Activated CD4-positive, alpha-beta T cell treated with anti-CD3 and anti-CD28 coated beads, Interleukin-2, amount 50 U/mL, for 24 hours (primary cell): ENCODE measurements at places on chromosomes 5 and 9.

- DNase-seq = no peak
These were observed 129.6 kb upstream of the CNTLN start for GRCh38 chr9:17005056-17005823.

- DNase-seq = no peak
These were observed 135.2 kb downstream of the PCSK1 start for GRCh38 chr5:96297867-96298266.

- no peak for DNase-seq
These were observed 684.7 kb upstream of the NUDT12 start for GRCh38 chr5:104247260-104247659.

- no peak for DNase-seq
These were observed 24.6 kb upstream of the GLIS3 start for GRCh38 chr9:4324513-4324912.

GRCh38 chr9:131096269-131097125 is at the start of gene AIF1L:
AIF1L (plus strand) TSS chr9:131096531; CDS start chr9:131096630, 99 bp downstream.
- no peak for DNase-seq

DNA sequence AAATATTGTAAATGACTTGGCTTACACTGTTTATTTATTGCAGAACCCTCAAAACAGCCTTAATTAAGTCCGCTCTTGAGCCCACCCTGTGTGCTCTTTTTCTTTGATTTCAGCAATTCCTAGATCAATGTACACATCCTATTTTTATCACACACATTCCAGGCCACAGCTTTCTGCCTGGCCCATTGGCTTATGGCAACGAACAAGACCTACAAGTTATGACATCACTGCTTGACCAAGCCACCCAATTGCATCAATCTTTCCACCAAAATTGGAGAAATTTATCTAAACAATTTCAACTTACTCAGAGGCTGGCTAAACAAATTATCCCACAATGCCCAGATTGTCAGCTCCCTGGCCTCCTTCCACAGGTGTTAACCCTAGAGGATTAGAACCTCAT is 158.4 kb downstream of the CPLANE1 start:
- DNase-seq = no peak

- no peak for DNase-seq
These were observed 183.6 kb downstream of the EFNA5 start for GRCh38 chr5:107487056-107487542.

DNA sequence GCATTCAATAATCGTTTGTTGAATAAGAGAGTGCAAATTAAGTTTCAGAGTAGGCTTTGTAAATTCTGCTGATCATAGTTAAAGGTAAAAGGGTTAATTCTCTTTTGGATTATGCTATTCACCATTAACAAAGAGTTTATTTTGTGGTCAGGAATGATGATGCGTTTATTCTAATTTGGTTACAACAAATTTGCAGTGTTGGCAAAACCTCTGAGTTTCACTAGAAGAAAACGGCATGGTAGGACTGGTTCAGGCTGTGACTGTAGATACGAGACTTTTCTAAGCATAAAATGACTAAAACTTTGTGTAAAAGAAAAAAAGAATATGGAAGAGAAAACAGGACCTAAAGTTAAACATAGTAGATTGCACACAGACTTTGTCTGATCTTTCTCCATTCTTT is 234.7 kb downstream of the TLR4 start:
- DNase-seq = no peak

GRCh38 chr5:37005946-37006540 is 129.5 kb downstream of the NIPBL start:
- DNase-seq = no peak

DNA sequence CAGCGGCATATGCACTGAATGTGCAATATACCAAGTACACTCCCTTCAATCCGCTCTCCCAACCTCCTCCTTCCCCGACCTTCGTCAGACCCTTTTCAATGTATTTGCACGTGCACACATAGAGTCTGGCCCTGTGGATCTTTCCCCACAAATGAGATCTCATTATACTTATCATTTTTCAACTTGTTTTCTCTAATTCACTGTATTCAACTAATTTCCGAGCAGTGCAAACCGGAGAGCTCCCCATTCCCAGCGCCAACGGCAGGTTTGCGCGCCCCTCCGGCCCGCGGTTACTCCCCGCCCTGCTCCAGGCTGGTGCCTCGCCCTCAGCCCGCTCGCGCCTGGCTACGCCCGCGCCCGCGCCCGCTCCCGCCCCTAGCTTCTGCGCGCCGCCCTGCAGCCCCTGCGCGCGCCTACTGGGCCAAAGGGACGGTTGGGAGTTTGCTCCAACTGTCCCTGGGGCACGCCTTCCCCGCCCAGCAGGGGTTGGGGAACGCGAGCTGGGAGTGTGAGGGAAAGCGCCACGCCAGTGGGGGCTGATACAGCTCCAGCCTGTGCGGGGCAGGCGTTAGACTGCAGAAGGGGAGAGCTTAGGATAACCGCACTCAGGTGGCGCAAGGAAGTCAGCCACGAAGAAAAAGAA is 3.3 kb upstream of the CDC20B start:
- no peak for DNase-seq

- no peak for DNase-seq
These were observed 543.1 kb downstream of the KIF4B start for GRCh38 chr5:155556700-155557099.

DNA sequence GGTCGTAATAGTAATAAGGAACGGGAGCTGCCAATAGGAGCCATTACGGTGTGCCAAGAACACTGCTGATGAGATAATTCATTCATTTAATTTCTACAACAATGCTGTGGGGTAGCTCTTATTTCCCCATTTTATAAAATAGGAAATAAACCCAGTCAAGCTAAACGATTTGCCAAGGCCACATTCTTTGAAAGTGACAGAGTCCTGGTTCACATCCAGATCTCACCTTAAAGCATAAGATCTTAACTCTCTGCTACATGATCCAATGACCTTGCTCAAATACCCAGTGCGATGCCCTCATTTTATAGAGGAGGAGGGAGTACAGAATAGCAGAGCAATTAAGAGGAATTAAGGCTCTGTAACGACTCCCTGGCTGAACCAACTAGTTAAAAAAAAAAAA is 5.0 kb downstream of the PDE6A start:
- DNase-seq = no peak

DNA sequence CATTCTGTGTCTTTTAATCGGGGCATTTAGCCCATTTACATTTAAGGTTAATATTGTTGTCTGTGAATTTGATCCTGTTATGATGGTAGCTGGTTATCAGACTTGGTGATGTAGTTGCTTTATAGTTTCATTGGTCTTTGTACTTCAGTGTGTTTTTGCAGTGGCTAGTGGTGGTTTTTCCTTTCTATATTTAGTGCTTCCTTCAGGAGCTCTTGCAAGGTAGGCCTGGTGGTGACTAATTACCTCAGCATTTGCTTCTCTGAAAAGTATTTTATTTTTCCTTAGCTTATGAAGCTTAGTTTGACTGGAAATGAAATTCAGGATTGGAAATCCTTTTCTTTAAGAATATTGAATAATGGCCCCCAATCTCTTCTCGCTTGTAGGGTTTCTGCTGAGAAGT is 156.9 kb downstream of the CNTLN start:
- no peak for DNase-seq

GRCh38 chr5:66717455-66718373 is 121.5 kb downstream of the MAST4 start:
- DNase-seq = no peak

DNA sequence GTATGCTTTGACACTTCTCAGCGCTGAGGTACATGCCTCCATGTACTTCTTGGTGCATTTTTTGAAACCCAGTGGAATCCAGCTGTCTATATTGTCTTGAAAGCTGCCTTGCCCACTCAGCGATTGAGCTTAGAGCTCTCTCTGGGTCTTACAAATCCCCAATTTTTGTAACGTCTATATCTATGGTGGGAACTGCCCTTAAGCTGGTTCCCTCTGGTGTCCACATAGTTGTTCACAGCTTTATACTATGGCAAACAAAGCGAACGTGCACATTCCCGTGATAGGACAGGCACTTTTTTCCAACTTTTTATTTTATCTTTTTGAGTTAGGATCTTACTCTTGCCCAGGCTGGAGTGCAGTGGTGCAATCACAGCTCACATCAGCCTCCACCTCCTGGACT is 20.9 kb downstream of the CDHR2 start:
- no peak for DNase-seq

- no peak for DNase-seq
These were observed 612.1 kb upstream of the CDH6 start for GRCh38 chr5:30581198-30581935.

GRCh38 chr9:105251733-105252404 is 7.4 kb downstream of the SLC44A1 start:
- DNase-seq = no peak

GRCh38 chr5:137510671-137511070 is 11.5 kb upstream of the SPOCK1 start:
- no peak for DNase-seq

- DNase-seq = no peak
These were observed 4.3 kb downstream of the SMIM3 start for GRCh38 chr5:150782850-150783249.

- no peak for DNase-seq
These were observed 363.3 kb downstream of the KDM4C start for GRCh38 chr9:7121055-7121454.

DNA sequence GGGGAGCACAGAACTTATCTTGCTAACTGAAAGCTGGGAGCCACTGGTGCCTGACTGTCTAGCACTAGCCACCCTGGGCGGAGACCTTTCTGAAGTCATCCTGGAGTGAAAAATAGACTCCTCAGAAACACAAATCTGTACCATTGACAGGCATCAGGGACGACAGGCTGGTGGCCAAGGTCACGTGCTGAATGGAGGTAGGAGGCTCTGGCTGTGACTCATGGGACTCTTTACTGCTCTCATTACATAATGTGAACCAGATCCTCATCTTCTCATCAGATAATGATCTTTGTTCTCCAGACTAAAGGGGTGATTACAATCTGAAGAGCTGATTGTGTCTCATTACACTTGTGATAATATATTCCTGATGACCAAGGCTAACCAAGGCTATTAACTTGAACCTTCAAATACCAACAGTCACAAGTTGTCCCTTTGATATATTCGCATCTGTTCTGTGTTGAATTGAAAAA is 91.8 kb downstream of the SEMA5A start:
- DNase-seq = no peak

- DNase-seq = no peak
These were observed 27.0 kb upstream of the ZNF354B start for GRCh38 chr5:178832618-178833201.

- no peak for DNase-seq
These were observed 130.1 kb downstream of the GPBP1 start for GRCh38 chr5:57303985-57304384.

DNA sequence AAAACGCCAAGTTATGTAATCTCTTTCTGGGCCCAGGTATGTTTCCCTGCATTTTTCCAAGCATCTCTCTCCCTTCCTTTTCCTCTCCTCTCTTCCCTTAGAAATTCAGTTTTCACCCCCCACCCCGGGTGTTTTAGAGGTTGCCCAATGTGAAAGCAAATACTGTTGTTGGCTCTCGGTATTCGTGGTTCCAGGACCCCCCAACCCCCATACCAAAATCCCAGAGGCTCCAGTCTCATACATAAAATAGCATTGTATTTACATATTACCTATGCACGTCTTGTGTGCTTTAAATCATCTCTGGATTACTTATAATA is 48.8 kb downstream of the ACER2 start:
- no peak for DNase-seq

DNA sequence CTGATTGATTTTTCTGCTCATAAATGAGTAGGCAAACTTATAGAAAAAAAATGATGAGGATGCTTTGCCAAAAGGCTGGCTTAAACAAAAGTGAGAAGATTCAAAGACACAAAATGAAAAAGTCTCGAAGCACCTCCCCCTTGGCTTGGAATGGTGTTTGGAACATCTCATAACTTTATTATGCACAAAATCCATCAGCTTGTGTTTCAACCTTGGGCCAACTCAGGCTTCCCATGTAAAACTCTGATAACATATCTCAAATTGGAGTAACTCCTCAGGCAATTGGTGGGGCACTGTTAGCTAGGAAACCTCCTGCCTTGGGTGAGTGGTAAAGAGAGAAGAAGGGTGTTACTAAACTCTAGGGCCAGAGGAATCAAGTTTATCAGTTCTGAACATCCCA is 176.3 kb downstream of the KIAA0825 start:
- no peak for DNase-seq

DNA sequence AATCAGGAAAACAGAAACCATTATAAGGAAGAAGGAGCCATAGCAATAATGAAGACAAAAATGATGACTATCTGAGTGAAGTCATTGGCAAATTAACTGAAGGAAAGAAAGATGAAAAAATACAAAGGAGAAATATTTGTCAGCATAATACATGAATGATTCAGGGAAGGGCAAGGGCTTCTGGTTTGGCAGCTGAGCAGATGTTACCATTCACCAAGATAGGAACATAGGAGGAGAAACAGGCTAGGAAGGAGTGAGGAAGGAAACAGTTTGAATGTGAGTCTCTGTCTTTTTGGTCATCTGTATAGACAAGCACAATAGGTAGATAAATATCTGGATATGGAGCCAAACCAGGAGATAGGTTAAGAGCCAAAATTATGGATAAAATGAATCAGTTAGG is 296.0 kb downstream of the ISL1 start:
- no peak for DNase-seq

DNA sequence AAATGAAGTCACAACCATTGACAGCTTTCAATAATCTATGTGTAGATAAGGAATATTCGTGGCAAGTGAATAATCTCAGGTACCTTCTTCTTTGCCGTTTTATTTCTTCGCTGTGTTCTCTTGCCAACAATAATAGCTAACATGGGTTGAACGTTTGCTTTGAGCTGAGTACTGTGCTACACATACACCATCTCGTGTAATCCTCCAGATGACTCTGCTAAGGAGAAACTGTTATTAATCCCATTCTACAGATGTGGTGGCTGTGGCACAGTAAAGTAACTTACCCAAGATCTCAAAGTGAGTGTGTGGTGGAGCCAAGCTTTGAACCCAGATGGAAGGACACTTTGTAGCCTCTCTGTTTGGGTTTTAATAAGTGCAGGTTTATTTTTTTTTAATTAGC is 179.7 kb downstream of the C9orf152 start:
- DNase-seq = no peak

DNA sequence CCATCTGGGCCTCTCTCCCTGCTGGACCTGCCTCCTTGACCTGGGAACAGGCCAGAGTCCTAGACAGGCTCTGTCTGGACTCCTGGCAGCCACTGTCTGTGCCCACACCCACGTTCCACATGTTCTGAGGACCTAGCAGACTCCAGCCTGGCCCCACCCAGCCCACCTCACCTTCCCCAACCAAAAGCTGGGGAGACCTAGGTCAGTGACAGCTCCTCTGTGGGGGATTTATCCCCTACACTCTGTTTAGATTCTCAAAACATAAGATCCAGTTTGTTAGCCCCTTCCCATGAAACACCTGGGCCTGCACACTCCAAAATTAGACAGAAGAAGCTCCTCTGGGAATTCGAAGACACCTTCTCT is 59.8 kb upstream of the ADAMTS2 start:
- DNase-seq = no peak
